ENCODE measurements at places on chromosomes 1 and 21.

- no peak for DNase-seq
Measured at GRCh38 chr1:54485416-54485815, 62.6 kb upstream of the ACOT11 start.

GRCh38 chr1:62439652-62440371, 3.0 kb downstream of the USP1 start:
- DNase-seq: no peak

DNA sequence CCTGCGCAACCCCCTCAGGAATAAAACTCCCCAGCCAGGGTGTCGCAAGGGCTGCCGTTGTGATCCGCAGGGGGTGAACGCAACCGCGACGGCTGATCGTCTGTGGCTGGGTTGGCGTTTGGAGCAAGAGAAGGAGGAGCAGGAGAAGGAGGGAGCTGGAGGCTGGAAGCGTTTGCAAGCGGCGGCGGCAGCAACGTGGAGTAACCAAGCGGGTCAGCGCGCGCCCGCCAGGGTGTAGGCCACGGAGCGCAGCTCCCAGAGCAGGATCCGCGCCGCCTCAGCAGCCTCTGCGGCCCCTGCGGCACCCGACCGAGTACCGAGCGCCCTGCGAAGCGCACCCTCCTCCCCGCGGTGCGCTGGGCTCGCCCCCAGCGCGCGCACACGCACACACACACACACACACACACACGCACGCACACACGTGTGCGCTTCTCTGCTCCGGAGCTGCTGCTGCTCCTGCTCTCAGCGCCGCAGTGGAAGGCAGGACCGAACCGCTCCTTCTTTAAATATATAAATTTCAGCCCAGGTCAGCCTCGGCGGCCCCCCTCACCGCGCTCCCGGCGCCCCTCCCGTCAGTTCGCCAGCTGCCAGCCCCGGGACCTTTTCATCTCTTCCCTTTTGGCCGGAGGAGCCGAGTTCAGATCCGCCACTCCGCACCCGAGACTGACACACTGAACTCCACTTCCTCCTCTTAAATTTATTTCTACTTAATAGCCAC, 696 bp downstream of the TGFB2 start:
- DNase-seq: no peak

DNA sequence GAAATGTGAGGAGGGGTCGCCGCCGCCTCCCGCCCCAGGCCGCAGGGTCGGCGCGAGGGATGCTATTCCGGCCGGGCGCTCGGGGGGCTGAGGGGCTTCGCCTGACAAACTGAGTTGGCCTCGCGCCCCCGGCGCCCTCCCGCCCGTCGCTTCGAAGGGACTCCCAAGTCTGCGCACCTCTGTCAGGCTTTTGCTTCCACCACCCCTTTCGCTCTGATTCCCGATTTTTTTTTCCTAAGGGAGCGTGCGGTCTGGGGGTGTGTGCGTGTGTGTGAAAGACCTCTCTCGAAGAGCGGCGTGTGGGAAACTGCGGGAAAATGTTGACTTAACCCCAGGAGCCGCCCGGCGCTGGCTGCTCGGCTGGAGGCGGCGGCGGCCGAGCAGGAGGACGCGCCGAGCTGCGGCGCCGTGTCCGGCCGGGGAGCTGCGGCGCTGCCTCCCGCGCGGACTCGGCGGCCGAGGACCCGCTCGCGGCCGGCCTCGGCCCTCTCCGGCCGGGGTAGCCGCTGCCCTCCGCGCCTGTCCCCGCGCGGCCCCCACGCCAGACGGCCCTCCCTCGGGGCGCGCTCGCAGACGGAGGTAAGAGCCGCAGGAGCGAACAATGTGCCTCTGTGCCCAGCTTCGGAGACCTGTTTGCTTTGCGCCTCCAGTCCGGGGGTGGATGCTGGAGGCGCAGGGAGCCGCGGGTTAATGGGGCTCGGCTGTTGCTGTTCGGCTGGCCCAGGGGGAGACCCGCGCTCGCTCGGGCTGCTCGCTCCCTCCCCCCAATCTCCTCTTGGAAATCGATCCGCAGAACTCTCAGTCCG, 1.1 kb downstream of the ADGRL2 start:
- no peak for DNase-seq

DNA sequence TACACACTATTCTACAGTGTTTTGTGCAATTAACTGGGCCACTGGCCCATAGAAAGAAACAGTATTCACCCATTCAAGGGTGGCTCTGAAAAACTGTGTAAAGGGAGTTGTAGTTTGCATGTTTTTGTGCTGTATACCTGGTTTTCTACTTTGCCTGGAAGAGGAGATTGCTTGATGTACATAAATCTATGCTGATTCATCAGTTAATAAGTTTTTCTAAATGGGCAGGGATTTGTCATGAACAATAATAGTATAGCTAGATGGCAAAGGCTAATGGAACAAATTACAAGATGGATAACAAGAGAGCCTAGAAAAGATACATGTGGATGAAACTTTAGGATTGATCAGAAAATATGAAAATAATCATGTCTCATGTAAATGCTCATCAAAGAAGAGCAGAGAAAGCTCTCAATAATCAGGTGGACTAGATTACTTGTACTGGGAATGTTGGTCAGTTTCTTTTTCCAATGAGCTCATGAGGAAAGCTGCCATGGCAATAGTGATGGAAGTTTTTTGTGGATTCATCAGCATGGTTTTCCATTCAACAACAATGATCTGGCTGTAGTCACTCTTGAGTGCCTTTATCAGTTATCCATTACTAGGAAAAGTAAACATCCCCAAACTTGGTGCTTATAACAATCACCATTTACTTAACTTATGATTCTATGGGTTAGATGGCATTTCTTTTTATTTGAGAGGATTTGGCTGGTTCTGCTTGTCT, 602.8 kb downstream of the BRINP3 start:
- no peak for DNase-seq

- no peak for DNase-seq
Measured at GRCh38 chr1:192170196-192170984, 12.1 kb downstream of the RGS18 start.

DNA sequence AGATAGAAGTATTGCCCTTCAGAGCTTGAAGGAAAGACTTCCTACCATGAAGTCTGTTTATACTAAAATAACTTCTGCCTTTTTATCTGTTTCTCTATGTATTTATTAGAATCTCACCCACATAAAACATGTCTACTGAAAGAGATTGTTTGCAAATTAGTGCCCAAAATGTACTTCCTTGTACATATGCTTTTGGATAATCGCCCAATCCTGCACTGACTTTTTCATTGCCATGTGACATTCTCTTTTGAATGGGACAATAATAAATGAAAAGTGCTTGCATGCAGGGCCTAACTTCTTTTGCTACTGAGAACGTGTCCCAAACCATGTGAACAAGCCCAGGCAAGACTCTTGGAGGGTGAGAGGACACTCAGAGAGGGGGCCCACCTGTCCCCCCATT, 711.6 kb upstream of the ADAMTS5 start:
- no peak for DNase-seq

- no peak for DNase-seq
Measured at GRCh38 chr1:202264726-202265125, 71.1 kb downstream of the LGR6 start.

DNA sequence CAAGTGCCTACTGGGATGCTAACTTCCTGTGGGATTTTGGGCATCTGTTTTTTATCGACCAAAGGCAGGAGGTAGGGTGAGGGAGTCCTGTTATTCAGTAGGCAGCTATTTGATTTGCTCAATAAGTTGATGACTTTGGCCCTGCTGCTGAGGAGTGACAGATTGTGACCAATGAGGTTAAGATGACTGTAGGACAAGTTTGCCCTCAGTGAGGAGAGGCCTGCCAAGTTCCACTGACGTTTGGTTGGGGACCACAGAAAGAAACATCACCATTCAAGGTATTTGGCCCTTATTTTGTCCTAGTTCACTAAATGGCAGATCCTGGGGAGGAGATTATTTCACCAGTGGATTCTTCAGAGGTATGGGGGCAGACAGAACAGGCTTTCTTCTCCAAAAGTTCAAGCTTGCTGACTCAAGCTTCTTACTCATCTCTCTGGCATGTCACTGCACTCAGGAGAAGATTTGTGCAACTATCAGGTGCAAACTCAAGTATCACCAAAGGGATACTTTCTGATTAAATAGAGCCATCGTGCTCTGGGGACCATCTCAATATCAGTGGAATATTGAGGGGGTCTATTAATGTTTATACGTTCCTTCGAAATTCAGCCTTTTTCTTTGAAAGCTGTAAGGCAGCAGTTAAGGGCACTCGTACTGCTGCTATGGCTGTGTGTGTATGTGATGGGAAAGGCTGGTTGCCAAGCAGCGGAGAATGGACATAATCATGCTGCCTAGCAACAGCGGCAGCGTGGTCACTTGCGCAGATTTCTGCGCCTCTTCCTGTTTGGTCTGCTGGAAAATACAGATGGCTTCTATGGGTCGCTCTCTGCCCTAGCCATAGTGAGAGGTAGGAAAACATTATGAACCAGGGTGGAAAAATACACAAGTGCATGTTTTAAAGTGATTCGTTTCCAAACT, 78.7 kb downstream of the PBX1 start:
- DNase-seq: no peak
